Stimulated activated CD8-positive, alpha-beta memory T cell treated with anti-CD3 and anti-CD28 coated beads, Interleukin-7, amount 100 ng/mL, for 1 hour (primary cell): ENCODE measurements at places on chromosomes 1 and 21.

- DNase-seq: no peak
These were observed 53.4 kb downstream of the DPH5 start for GRCh38 chr1:100972185-100972584.

- DNase-seq: no peak
These were observed 13.9 kb downstream of the LEMD1 start for GRCh38 chr1:205407970-205408369.

GRCh38 chr1:147223740-147224615, 1.2 kb downstream of the FMO5 start:
- DNase-seq: no peak

- DNase-seq: no peak
These were observed 54.1 kb downstream of the VWA5B1 start for GRCh38 chr1:20344738-20345137.

- DNase-seq: no peak
These were observed 243.0 kb downstream of the SLC45A1 start for GRCh38 chr1:8560611-8561544.

DNA sequence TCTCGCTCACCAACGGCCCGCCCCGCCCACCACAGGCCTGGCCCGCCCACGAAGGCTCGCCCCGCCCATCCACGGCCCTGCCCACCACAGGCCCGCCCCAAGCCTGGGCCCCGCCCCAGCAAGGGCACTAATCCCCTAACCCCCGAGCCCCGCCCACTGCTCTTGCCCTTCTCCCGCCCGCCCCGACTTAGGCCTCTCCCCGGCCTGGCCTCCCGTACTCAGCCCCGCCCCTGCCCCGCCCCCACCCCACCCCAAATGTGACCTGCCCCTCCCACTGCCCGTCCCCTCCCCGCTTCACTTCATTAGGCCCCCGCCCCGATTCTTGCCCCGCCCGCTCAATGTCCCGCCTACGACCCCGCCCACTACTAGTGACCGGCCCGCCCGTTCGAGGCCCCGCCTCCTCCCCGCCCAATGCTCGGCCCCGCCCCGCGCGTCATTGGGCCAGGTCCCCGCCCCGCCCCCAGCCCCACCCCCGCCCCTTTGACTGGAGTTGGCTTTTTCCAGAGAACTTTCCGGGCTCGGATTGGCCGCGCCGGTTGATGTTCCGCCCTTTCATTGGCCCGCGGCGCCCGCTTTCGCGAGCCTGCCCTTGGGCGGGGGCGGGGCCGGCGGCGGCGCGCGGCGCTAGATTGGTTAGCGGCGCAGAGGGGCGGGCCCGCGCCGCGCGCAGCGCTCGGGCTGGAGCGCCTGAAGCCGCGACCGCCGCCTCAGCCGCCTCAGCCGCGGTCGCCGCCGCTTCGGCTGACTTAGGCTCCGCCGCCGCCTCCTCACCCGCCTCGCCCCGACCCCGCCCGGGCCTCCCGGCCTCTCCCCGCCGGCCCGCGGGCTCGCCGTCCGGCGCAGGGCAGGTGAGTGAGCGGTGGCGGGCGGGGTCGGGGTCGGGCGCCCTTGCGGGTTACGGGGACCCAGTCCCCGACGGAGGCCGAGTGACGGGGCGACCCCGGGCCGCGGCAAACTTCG, at the start of gene PCBP3:
Gene PCBP3, plus strand, starts transcription at position 705 of the 960 bp plus-strand sequence. CDS start 206,361 bp downstream, outside the sequence.
- peak; percentile 61 for DNase-seq

- no peak for DNase-seq
These were observed 38.5 kb downstream of the EDEM3 start for GRCh38 chr1:184716158-184716557.

DNA sequence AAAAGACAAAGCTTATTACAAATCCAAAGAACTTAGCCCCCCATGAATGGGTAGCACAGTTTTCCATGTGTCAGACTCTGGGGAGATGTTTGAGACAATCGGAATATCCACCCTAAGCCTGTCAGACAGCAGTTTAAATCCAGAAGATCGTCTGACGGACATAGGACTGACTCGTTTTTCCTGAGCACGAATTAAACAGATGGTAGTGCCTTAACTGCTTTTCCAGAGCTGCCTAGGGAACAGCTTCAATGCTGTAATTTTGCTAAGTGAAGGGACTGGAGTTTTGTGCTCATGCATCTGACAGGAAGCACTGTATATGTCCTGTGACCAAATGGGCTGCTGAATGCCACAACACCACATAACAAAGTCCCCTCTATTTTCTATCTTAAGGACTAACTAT, 48.6 kb downstream of the PCNX2 start:
- no peak for DNase-seq

DNA sequence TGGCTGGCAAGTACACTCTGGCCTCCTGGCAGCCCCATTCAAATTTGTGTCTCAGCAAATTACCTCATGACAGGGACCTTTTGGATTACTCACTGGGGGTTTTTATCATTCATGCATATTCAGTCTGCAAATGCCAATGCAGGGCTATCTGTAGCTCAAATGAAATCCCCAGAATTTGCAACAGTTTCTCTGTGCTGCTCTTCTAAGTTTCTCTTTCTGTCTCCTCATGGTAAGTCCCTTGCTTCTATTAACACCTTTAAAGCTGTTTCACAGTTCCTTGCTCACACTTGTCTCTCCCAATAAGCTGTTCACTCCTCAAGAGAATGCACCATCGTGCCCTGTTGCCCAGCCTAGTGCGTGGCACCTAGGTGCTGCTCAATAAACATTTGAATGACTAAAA, 3.3 kb upstream of the FAM78B start:
- no peak for DNase-seq

GRCh38 chr1:199335496-199335895, 692.0 kb upstream of the NR5A2 start:
- DNase-seq: no peak

DNA sequence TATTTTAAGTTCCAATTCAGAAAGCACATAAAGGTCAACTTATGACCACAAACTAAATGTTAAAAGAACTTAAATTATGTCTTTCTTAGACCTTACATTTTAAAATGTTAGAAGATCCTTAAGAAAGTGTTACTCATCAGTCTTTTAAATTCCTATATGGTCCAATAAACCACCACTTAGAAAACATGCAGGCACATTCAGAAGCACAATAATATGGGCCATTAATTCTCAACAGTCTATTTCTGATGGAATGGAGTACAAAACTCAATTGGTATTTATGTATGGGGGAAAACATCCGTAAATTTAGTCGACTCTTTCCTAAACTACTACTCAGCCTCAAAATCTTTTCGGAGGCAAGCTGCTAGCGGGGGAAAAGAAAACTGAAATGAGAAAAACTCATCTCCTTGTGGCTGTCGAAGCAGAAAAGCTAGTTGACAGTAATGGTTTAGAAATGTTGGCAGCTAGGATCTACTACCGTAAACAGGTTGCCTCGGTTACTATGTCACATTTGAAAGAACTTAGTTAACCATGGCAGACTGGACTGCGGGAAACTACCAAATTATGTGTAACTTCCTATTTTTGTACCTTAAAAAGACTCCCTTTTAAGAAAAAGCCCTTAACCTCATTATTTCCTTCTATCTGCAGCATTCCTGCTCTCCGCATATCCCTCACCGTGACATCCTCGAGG, 1.0 kb downstream of the TRMT1L start:
- no peak for DNase-seq

DNA sequence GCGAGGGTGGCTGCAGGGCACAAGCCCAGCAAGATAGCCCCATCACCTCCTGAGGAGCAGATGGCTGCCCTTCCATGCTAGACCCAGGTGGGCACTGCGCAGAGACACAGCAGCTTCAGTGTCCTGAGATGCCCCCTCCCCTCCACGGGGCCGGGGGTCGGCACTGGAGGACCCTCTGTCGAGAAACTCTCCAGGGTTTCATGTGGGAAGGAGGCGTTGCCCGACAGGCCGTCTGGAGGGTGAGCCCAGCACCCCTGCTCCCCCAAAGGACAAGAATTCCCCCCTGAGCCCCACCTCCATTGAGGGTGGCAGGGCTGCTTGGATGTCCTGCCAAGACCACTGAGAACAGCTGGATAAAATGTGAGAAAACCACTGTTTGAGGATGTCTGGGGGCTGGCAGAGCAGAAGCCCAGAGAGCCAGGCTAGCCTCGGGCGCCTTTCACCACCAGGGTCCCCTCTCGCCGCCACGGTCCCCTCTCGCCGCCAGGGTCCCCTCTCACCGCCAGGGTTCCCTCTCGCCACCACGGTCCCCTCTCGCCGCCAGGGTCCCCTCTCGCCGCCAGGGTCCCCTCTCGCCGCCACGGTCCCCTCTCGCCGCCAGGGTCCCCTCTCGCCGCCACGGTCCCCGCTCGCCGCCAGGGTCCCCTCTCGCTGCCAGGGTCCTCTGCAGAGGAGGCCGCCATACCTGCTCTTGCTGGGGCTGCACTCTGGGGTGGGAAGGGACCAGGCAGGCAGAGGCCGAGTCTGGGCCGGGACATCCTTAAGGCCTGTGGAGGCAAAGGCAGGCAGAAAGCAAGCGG, 44.2 kb downstream of the SLC19A1 start:
- no peak for DNase-seq

DNA sequence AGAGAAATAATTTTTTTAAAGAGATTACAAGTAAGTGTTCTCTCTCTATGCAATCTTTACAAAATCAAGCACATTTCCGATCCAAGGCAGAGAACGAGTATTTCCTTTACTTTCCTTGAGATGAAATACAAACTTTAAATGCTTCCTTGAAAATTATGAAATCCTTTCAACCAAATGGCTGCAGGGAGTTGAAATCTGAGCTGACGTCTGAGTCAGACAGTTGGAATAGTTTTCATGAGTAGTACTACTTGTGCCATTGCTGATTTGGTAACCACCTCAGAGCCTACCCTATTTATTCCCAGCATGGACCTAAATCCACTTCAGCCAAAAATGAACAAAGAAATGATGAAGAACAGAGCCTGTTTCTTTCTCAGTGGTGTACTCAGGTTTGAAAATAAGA, 183.6 kb downstream of the GIPC2 start:
- no peak for DNase-seq

DNA sequence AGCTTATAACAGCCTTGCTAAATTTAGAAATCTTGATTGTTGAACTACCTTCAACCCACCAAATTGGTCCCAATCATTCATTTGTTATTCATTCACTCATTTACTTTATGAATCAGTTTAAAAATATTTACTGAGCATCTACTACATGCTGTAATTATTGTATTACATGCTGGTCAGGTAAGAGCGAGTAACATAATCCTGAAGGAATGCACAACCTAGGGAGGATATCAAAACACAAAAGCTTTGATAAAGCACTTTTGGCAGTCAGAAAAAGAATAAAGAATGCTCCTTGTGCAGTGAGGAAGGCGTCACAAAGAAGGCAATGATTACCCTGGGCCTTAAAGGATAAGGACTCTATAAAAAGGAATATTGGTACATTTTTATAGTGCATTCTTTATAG, 518.9 kb upstream of the NR5A2 start:
- no peak for DNase-seq

DNA sequence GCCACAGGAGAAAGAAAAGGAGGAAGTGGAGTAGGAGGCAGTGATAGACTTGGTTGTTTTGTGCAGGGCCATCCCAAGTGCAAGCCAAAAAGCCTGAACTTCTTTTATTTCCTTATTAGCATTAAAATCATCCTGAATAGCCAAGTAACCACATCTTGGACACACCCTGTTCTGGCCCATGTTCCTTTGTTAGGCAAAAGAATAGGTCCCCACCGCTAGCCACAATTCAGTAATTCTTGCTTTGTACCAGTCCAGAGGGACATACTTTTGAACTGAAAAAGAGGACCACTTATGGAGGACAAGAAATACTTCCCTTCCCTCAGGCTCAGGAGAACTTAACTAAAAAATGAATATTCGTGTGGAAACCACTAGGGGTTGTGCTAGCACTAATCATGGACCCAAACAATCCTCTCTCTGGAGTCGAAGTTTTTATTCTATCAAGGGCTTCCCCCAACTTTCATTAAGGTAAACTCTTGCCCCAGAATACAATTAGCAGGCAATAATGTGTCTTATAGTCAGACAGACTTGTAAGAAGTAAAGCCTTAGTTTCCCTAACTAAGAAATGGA, 19.4 kb downstream of the TNFSF4 start:
- no peak for DNase-seq

DNA sequence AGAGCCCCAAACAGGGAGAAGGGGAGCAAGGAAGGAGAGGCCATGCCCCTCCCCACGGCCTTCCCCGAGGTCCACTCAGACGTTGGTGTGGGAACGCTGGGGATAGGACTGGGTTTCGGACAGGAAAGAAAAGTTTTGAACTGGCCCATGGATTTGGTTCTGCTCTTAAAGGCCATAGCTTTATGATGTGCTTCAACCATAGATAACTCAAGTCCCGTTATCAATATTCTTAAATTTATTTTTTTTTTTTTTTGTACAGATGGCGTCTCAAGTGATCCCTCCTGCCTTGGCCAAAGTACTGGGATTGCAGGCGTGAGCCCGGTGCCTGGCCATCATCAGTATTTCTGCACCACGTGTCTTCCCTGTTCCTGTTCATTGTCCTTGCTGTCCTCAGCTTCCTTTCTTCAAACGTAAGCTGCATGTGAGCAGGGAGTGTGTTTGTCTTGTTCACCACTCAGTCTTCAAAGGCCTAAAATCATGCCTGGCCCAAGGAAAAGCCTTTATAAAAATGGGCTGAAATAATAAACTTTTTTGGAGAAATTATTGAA, 820 bp upstream of the KRTAP10-1 start:
- no peak for DNase-seq

GRCh38 chr1:227228201-227228600, 90.1 kb downstream of the CDC42BPA start:
- no peak for DNase-seq

GRCh38 chr1:43958351-43959255, 11.2 kb upstream of the DPH2 start:
- DNase-seq: no peak

DNA sequence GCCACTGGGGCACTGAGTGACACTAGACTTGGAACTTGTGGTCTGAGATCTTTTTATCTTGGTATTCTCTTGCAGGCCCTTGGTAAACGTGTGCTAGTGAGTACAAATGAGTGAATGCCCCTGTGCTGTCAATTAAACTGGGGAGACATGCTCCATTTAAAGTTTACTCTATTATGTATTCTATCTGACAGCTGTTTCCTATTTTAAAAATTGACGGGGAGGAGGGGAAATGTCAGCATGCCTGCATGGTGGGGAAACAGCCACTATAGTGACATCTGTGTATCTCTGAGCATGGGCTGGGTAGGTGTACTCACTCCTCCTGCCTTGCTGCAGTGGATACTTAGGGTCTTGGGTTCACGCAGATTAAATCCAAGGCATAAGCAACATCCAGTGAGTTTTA, 59.0 kb upstream of the IKBKE start:
- no peak for DNase-seq

- DNase-seq: no peak
These were observed 25.5 kb downstream of the MT1HL1 start for GRCh38 chr1:236978740-236979139.

- no peak for DNase-seq
These were observed 662 bp downstream of the DNALI1 start for GRCh38 chr1:37557402-37557801.

GRCh38 chr21:35984654-35985361, 75.5 kb downstream of the SETD4 start:
- no peak for DNase-seq

GRCh38 chr1:68294367-68295066, 62.2 kb upstream of the WLS start:
- no peak for DNase-seq

GRCh38 chr1:36392836-36393235, 4.9 kb downstream of the LSM10 start:
- DNase-seq: no peak
